ENCODE measurements at places on chromosomes 7 and 10.

- DNase-seq = no peak
Observed at GRCh38 chr7:12727455-12728191, 40.2 kb downstream of the ARL4A start.

GRCh38 chr7:111264981-111265380 lies 174.1 kb downstream of the LRRN3 start:
- DNase-seq = no peak

DNA sequence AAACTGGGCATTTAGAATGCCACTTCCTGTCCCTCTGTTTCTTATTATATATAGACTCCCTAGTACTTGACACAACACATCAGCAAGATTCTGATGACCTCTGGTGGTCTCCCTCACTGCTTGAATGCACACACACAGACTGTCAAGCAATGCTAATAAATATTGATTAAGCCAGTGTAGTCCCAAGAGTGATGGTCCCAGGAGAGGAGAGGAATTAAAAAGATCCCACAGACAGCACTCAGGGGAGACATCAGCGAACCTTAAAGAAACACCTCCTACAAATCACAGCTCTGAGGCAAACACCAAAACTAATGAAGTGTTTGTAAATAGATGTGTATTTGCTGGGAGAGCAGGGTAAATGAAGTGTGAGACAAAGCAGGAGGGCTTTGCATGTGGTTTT lies 1291.2 kb downstream of the XPNPEP1 start:
- no peak for DNase-seq

DNA sequence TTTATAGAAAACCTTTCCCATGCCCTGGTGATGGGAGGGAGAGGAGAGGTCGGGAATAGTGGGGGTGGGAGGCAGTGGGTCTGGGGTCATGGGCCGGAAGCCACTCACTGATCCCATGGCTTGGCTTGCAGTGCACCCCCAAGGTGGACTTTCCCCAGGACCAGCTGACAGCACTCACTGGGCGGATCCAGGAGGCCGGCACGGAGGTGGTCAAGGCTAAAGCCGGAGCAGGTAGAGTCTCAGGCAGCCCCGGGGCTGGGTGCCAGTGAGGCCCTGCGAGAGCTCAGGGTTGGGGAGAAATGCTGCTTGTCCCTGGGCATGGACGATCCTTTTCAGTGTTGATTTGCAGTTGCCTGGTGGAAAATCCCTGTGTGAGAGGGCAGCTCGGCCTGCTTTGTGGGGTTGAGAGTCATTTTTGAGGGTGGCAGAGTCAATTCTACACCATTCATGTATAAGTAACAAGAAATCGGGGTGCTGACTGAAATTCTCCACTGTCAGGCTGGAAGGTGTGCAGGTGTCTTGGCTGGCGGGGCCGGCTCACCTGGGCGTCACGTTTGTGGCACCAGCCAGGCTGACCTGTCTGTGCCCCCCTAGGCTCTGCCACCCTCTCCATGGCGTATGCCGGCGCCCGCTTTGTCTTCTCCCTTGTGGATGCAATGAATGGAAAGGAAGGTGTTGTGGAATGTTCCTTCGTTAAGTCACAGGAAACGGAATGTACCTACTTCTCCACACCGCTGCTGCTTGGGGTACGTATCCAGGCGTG lies 16.5 kb downstream of the MDH2 start:
- no peak for DNase-seq

DNA sequence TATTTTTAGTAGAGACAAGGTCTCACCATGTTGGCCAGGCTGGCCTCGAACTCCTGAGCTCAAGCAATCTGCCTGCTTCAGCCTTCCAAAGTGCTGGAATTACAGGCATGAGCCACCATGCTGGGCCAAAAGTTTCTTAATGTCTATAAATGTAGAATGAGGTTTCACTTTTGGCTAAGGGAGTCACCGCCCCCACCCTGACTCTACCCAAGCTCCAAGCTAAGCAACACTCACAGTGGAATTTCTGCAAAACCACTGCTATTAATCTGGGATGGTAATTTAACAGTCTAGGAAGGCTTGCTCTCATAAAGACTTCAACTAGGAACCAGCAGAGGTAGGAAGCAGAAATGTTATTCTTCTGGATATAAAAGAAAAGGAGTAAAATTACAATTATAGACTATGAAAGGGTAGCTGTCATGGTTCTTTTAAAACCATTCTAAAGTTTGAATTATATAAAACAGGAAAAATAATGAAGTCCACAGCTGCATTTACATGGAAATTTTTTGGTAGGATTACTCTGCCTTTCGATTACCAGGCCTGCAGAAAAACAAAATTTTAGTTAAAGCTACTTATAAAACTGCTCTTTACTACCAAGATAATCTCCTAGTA lies 211.6 kb downstream of the SFMBT2 start:
- DNase-seq = no peak

- DNase-seq = no peak
Observed at GRCh38 chr7:102055181-102055976, 231.3 kb upstream of the SH2B2 start.

- no peak for DNase-seq
Observed at GRCh38 chr7:45156516-45157272, 897 bp upstream of the RAMP3 start.

GRCh38 chr7:72710983-72711382 lies 117.0 kb downstream of the TYW1B start:
- no peak for DNase-seq

DNA sequence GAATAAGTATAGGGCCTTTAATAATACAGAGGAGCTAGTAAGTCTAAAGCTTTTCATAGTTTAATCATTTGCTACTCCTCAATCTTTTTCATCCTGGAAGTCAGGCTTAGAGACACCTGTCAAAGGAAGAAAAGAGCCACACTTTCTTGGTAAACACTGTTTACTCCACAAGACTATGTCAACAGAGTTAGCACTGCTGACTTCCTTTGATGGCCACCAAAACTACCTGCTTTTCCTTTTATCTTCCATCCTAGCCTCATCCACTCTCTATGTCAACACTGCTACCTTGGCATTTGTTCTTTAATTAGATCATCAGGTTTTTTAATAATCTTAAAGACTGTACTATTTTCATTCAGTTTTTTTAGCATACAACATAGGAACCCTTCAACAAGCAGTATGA lies 106.2 kb downstream of the ELAPOR2 start:
- no peak for DNase-seq

DNA sequence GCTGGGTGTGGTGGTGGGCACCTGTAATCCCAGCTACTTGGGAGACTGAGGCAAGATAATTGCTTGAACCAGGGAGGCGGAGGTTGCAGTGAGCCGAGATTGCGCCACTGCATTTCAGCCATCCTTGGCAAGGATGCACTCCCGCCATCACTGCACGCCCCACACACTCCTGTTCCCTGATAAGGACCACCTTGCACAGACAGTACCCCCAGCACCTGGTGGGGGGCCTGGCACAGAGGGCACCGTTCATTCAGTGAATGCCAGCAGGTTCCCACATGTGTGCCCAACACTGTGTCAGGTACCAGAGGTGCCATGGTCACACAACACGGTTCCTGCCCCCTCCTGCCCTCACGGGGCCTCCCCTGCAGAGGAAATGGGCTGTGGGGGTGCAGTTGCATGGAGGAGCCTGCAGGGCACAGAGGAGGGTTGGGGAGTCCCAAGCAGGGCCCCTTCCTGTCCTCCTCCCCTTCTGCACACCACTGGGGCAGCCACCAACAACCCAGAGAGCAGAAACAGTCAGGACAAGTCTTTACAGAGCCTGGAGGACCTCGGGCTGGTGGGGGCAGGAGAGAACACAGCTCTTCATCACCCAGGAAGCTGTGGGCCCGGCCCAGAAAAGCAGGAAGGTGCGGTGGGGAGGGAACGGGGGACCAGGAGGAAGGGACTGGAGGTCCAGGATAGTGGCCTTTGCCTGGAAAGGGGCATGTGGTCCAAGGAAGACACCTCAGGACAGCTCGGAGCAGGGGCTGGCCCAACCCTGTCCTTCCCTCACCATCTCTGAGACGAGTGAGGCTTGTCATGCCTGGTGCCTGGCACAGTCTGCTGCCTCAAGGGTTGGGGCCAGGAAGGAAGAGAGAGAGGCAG lies 7.1 kb downstream of the CRYGN start:
- DNase-seq = no peak
